ENCODE measurements at places on chromosomes 7 and 10.

GRCh38 chr7:18471476-18472160, 23.9 kb upstream of the HDAC9 start:
- no peak for DNase-seq

GRCh38 chr10:120495226-120496009, 38.4 kb downstream of the PLPP4 start:
- DNase-seq, result no peak

- DNase-seq, result no peak
Measured at GRCh38 chr10:106278383-106278782, 886.1 kb downstream of the SORCS1 start.

- DNase-seq, result no peak
Measured at GRCh38 chr10:87500646-87501048, 4.0 kb upstream of the MINPP1 start.

- DNase-seq, result no peak
Measured at GRCh38 chr10:58820861-58821751, 308.4 kb downstream of the BICC1 start.

- DNase-seq, result no peak
Measured at GRCh38 chr10:43674553-43675210, 26.0 kb upstream of the ZNF32 start.

DNA sequence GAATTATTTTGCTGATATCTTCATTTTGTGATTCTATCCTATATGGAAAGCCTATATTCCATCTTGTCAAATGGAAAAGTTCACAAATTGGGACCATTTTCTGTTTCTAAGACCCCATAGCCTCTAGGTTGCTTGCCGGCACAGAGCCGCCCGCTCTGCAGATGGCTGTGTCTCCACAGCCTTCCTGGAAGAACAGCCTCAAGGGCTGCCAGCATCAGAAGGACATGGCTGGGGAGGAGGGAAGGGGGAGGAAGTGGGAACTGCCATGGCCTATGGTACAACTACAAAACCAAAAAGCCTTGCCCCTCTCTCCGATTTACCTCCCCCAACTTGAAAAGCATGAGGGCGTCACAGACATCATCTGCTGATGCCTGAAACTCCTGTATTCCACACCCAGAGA, 75.9 kb downstream of the LANCL2 start:
- no peak for DNase-seq

DNA sequence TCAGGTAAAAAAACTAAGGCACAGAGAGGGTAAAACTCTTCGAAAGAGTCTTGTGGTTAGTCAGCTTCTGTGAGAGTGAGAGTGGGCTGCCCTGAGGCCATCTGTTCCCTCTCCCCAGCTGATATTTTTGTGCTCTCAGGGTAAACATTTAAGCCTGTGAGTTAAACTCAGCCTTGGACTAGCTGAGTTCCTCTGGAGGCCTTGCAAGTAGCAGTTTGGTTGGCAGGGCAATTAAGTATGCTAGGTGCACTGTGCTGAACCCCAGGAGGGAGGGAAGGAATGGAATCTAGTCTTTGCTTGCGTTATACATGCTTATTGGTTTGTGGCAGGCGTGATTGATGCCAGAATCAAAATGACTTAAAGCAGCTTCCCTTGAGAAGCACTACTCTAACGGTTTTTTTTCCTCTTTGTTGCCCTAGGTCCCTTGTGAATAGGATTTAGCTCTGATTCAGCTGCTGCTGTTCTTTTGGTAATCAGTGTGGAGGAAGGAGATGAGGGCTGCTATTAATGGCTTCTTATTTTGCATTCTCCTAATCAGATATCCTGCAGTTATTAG, 140.2 kb downstream of the AUTS2 start:
- no peak for DNase-seq

DNA sequence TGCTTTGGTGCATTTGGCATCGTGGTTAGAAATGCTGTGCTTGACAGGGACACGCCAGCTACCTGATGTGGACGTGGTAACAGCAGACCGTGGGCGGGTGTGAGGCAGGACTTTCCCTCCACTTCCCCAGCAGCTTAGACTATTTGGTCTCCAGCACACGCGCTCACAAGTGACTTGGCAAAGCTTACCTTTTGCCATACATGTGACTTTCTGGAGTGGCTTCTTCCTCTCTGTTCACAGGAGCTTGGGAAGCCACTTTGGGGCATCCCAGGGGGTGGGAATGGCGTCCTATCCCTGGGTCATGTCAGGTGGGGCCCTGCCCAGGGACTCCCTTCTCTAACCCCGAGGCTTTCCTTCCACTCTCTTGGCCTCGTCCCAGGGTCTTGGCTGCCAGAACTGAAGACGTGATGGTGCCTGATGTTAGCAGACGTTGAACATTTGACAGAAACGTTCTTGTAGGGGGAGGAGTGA, 228.7 kb upstream of the KLF6 start:
- DNase-seq, result peak; percentile 65

DNA sequence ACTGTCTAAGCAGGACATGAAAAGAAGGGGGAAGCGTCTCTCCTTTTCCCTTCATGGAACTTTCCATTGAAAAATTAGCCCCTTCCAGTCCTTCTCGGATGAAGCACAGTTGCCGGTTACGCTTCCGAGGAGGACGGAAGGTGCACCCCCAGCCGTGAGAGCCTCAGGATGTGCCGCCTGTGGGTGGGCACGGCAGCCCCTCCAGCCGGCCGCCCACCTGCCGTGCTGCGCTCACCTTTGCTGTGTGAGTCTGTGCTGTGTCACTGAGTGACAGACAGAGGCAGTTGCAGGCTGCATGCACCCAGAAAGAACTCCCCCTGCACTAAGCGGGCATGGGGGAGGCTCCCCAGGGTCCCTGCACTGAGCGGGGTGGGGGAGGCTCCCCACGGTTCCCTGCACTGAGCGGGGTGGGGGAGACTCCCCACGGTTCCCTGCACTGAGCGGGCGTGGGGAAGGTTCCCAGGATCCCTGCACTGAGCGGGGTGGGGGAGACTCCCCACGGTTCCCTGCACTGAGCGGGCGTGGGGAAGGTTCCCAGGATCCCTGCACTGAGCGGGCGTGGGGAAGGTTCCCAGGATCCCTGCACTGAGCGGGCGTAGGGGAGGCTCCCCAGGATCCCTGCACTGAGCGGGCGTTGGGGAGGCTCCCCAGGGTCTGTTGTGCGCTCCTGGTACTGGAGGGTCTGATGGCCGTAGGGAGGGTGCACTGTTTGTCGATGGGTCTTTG, 74.2 kb downstream of the DNAJB6 start:
- no peak for DNase-seq

DNA sequence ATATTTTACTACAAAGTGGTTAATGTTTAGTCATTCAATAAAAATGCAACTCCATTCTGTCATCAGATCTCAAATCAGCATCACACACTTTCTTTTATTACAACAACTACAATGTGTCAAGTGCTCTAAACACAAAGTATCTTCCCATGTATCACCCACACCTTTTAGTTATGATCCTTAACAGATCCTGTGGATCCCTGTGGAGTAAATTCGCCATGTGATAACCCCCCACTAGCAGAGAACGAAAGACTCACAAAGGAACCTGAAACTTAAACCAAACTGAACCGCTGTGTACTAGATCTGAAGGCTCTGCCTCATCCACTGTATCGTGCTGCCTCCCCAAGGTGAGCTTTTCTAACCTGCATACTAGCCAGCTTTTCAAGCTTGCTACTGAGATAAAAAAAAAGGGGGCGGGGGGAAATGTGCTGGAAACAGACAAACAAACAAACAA, 1.7 kb downstream of the DPY19L1 start:
- DNase-seq, result no peak

DNA sequence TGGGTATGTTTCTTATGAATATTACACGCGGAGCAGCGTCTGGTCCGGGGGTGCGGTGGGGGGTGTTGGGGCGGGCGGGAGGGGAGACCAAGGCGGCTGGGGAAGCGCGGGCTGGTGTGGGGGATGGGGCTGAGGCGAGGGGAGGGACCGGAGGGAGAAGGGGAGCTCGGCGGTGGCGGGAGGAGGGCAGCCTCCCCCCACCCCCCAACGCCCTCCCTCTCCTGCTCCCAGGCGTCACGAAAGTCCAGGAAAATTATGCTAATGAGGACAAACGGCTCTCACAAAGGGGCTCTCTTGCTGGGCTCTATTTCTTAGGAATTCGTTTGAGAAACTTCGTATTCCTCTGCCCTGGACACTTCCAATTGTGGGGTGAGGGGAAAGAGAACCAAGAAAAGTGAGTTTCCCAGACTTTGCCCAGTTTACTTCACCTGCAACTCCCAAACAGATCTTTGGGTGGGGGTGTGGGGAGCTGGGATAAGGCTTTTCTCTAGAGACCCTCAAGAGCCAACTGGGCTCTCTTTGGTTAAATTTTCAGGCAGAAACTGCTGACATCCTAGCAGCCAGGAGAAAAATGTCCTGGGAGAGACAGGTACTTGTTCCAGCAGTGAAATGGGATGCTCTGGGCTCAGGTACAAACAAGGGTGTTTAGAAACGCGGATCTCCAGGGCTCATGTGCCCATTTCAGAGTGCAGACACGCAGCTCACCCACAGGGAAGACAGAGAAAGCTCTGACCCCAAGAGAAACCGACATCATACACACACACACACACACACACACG, 11.7 kb upstream of the HOXA2 start:
- DNase-seq, result no peak

- no peak for DNase-seq
Measured at GRCh38 chr10:43980313-43980712, 331.6 kb upstream of the ZNF32 start.

GRCh38 chr7:515628-516027, 4.0 kb downstream of the PDGFA start:
- DNase-seq, result no peak

DNA sequence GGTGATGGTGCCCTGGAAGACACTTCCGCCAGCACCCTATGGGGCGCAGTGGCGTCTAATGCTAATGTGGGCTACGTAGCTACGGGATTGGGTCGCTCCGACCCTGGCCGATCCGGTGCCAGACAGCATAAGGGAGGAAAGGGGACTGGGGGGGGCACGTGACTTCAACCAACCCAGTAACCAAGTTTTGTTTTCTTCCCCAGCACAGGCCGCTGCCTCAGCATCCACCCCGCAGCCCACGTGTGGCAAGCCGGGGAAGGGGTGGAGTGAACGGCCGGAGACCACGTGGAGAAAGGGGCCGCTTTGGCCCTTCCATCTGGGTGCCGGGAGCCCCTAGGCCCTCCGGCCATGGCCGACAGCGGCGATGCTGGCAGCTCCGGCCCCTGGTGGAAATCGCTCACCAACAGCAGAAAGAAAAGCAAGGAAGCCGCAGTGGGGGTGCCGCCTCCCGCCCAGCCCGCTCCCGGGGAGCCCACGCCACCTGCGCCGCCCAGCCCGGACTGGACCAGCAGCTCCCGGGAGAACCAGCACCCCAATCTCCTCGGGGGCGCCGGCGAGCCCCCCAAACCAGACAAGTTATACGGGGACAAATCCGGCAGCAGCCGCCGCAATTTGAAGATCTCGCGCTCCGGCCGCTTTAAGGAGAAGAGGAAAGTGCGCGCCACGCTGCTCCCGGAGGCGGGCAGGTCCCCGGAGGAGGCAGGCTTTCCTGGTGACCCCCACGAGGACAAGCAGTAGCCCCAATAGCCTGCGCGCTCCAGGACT, 2.5 kb downstream of the PRR15 start:
- no peak for DNase-seq

DNA sequence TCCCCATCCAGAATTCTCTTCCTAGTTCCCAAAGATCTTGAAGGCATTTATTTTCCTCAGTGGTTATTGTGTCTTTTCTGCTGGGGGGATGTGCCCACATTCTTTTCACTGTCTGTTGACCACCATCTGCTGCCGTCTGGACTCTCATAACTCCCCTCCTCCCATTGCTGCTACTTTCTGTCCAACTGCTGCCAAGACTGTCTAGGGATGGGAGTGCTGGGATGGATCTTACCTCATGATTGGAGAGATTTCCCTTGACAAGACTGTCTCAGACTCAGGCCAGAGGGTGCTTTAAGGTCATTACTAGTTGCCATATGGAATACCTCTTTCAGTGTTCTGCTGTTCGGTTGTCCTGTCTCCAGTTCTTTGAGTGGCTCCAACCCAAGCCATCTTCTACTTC, 141.6 kb downstream of the C1GALT1 start:
- no peak for DNase-seq

- DNase-seq, result no peak
Measured at GRCh38 chr7:5625938-5626337, 155.5 kb downstream of the RNF216 start.

DNA sequence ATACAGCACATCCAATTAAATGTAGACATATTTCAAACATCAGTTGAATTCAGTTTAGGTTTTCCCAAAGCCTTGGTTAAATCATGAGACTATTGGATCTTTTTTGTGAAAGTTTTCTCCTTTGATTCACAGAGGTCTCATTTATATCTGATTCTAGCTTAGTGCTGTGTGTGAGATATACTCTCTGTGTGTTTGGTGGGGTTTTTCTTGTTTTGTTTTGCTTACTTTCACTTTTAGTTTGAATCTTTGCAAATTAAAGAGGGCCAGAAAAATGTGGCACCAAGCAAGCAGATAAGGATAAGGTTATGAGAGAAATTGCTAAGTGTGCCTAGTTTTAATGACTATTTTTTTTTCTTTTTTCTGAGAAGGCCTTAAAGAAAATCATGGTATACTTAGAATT, 12.6 kb upstream of the OR6B1 start:
- DNase-seq, result no peak

GRCh38 chr7:15131661-15132060, 229.1 kb upstream of the DGKB start:
- no peak for DNase-seq

- DNase-seq, result no peak
Measured at GRCh38 chr7:158318511-158318913, 269.1 kb downstream of the PTPRN2 start.

GRCh38 chr10:31669357-31669756, 259.3 kb downstream of the ARHGAP12 start:
- DNase-seq, result no peak

GRCh38 chr10:32377458-32378259, 30.7 kb upstream of the EPC1 start:
- DNase-seq, result no peak

All from activated T-cell treated with anti-CD3 and anti-CD28 coated beads, Interleukin-2, amount 50 U/mL, for 24 hours (primary cell).